GM06990 (cell line): ENCODE measurements at places on chromosomes 13 and 19.

DNA sequence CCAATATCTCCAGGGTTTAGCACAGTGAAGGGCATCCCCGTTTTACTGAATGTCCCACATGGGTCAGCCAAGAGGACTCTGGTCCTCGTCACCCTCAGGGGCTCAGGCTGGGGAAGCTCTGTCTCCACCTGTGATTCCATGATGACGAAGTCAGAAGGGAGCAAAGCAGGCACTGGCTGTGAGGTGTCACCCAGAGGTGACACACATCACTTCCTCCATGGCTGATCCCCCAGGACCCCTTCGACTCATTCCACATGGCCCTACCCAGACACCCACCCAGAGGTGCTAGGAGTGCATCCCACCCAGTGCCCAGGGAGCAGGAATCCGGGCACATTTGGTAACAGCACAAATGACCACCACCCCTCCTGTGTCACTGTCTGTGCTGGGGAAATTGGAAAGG, 145.2 kb upstream of the VSTM2B start:
- no peak for DNase-seq

GRCh38 chr13:78029901-78030300, 111.3 kb upstream of the EDNRB start:
- DNase-seq = no peak

- no peak for DNase-seq
These were observed 40.2 kb downstream of the CARS2 start for GRCh38 chr13:110665491-110666254.

DNA sequence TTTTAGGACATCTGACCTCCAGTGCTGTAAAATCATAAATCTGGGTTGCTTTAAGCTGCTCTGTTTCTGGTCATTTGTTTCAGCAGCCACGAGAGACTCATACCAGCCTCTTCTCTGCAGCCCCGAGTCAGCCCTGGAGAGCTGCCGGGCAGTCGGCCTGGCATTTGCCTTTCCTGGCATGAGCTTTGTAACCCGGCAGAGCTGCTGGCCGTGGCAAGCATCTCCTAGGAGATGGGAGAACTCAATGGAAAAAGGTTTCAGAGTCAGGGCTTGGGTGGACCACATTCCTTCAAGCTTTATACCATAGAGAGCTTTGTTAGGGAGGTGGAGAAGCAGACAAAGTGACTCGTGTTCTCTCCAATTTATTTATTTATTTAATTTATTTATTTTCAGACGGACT, 21.6 kb upstream of the CCL25 start:
- DNase-seq = no peak

GRCh38 chr13:52161181-52161646, 1.8 kb upstream of the NEK3 start:
- no peak for DNase-seq

- DNase-seq = no peak
These were observed 15.6 kb downstream of the EMP3 start for GRCh38 chr19:48340995-48341394.
